AML-193 (cell line): ENCODE measurements at places on chromosomes 11 and 22.
A peak's percentile ranks its signal among the peaks of the same experiment; 100 is the strongest.

- no peak for DNase-seq
These were observed 192.8 kb downstream of the GRIK4 start for GRCh38 chr11:120704256-120704750.

- no peak for DNase-seq
These were observed 167.8 kb upstream of the NCAM1 start for GRCh38 chr11:112793416-112793815.

- no peak for DNase-seq
These were observed 23.5 kb downstream of the MOB2 start for GRCh38 chr11:1463056-1463455.

- no peak for DNase-seq
These were observed 539.3 kb upstream of the ISX start for GRCh38 chr22:34526681-34527080.

DNA sequence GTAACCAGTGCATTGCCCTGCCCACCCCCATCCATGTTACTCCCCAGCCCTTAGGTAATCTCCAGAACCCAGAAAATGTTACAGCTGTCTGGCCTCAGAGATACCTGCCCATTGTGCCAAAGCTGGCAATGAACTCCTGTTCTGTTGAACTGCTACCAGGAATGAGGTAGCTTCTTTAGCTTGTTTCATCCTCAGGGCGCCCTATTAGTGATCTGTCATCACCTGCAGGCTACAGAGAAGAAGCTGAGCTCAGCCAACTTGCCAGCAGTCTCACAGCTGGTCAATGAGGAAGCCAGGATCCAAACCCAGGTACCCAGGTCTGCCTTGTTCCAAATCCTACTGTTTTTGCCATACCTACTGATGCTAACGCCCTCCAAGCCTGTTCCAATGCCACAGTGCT is 88.7 kb downstream of the GALNT18 start:
- DNase-seq, result no peak

DNA sequence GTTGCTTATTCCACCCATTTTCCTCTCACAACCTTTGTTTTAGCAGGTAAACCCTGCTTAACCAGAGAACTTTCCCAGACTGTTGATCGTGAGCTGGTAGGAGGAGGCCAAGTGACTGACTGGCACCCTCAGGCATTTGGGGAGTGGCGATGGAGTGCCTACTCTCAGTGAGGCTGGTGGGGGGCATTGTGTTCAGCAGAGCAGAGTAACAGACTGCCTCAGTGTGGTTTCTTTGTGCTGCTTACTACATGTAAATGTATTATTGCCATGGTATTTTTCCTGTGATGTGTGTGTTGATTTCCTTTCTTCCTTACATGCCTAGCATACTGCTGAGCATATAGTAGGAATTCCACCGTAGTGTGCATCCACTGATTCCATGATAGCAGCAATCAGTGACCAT is 2.6 kb downstream of the MARK2 start:
- peak; percentile 8 for DNase-seq

- DNase-seq, result no peak
These were observed 84.4 kb downstream of the GALNT18 start for GRCh38 chr11:11537372-11537771.

DNA sequence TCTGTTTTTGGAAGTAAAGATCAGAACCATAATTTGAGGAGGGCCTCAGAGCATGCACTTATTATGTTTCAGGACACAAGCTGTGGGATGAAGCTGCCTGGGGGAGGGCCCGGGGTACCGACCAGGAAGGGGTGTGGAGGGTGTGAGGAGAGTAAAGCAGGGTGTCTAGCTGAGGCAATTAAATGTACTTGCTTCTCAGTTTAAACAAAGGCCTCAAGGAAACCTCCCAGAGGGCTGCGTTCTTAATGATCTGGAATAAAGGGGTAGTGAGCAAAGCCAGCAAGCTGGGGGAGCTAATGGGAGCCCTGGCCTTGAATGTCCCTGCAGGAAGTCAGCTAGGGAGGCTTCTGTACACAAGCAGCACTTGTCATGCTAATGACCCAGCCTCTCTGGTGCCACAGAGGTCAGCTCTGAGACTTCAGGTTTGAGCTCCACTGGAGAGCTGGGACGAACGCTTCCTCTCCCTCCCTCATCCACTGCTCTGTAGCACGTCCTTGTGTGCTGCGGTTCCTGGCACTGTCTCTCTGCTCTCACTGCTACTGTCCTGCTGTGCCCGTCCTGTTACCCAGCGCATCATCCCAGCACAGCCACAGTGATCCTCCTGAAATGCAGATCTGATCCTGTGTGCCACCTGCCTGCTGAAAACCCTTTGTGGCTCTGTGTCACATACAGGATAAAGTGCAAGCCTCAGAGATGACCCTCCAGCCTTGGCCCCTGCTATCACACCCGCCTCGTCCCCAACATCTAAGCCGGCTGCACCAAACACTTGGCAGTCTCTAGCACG is 159.7 kb downstream of the DBX1 start:
- DNase-seq, result no peak

GRCh38 chr11:65492637-65493366 is 6.0 kb upstream of the MALAT1 start:
- DNase-seq, result peak; percentile 74

- DNase-seq, result no peak
These were observed 610 bp upstream of the TEX12 start for GRCh38 chr11:112166562-112166961.

GRCh38 chr11:19988598-19988997 is 171.7 kb downstream of the DBX1 start:
- no peak for DNase-seq

- no peak for DNase-seq
These were observed 42.1 kb upstream of the TPBGL start for GRCh38 chr11:75198278-75198973.

- DNase-seq, result no peak
These were observed 33.4 kb downstream of the MRTFA start for GRCh38 chr22:40603088-40603605.

DNA sequence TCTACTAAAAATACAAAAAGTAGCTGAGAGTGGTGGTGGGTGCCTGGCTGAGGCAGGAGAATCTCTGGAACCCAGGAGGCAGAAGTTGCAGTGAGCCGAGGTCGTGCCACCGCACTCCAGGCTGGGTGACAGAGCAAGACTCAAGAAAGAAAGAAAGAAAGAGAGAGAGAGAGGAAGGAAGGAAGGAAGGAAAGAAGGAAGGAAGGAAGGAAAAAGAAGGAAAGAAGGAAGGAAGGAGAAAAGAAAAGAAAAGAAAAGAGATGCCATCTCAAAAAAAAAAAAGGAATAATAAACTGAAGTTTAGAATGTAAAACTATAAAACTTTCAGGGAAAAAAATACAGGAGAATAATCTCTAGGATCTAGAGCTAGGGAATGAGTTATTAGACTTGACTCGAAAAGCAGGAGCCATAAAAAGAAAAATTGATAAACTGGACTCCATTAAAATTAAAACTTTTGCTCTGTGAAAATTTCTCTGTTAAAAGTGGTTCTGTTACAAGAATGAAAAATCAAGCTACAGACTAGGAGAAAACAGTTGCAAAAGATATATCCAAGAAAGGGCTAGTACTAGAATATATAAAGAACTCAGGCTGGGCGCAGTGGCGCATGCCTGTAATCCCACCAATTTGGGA is 13.4 kb upstream of the SEPTIN5 start:
- no peak for DNase-seq

DNA sequence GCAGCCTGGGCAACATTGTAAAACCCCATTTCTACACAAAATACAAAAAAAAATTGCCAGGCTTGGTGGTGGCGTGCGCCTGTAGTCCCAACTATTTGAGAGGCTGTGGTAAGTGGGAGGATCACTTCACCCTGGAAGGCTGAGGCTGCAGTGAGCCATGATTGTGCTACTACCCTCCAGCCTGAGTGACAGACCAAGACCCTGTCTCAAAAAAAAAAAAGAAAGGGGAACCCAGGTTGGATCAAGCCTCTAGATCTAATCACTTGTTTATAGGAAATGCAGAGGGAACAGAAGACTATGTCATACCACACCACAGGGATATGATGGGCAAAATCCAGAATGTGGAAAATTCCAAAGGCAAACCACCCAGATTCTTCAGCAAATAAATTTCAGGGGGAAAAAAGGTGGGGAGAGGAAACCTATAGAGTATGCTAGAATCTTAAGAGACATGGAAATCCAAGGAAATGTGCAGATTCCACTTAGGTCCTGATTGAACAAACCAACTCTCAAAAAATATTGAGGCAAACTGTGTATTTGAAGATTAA is 16.5 kb upstream of the MALAT1 start:
- DNase-seq, result no peak

- DNase-seq, result no peak
These were observed 94.8 kb downstream of the BCR start for GRCh38 chr22:23274891-23275694.

- no peak for DNase-seq
These were observed 101.8 kb downstream of the DCDC1 start for GRCh38 chr11:31267720-31268119.

GRCh38 chr22:45009606-45010531 is at the start of gene PHF21B:
Gene PHF21B (minus strand): TSS chr22:45010005. CDS start chr22:45009549, 456 bp downstream.
- no peak for DNase-seq

GRCh38 chr11:128417607-128418324 is 169.6 kb downstream of the ETS1 start:
- no peak for DNase-seq

DNA sequence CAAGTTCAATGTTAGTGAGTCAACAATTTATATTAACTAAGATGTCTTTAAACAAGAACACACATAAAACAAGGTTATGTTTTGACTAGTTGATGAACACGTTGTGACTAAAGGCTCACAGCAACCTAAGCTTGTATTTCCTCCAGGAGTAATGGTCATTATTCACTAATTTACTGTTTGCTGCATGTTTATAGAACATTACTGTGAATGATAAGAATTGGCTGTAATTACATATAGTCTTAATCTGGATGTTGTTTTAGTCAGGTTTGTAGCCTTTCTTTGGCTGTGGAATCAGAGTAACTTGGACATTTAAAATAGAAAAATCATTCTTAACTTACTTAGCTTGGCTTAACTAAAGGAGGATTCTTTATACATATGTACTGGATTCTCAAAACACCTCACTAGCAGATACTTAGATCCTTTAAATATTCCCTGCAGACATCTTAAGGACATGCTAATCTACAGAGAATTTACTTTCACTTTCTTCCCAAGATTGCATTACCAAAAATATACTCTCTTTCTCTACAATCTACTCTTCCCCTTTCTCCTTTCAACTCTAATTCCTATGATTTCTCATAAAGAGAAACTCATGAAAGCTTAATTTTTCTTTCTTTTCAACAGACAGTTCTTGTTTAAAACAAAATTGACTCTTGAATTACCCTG is 319.7 kb upstream of the CTSC start:
- no peak for DNase-seq

DNA sequence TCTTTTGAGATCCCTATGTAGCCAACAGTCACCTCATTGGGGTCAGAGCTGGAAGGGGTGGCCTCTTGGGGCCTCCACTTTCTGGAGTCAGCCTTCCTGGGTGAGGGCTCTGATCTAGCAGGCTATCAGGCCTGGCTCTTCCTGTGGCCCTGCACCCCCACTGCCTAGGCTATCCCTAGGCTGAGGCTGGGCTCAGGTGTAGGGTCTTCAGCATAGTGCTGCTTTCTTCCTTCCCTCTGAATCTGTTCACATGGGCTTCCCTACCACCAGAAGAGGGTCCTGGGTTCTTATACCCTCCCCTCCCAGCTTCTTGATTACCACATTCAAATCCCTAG is 456 bp upstream of the SPI1 start:
- no peak for DNase-seq

GRCh38 chr22:22702237-22703202 is 58.1 kb downstream of the GGTLC2 start:
- no peak for DNase-seq

- peak; percentile 29 for DNase-seq
These were observed 222.0 kb downstream of the DBX1 start for GRCh38 chr11:19938169-19938856.

GRCh38 chr11:112096194-112096593 is 9.5 kb downstream of the SDHD start:
- DNase-seq, result no peak

DNA sequence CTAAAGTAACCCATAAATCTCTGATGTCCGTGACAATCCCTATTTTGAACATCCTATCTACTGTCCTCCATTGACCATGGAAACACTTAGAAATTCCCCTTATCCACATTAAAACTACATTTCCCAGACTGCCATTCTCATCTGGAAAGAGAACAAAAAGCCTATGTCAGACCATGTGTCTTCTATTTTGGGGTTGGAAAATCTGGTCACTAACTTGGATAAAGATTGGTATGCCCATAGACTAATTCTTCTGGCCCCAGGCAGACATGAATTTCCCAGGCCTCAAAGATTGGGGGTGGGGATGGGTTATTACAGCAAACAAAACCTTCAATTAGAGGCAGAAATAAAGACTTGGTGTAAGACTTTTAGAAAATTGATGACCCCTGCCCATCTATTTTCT is 30.9 kb upstream of the CREB3L1 start:
- DNase-seq, result no peak

DNA sequence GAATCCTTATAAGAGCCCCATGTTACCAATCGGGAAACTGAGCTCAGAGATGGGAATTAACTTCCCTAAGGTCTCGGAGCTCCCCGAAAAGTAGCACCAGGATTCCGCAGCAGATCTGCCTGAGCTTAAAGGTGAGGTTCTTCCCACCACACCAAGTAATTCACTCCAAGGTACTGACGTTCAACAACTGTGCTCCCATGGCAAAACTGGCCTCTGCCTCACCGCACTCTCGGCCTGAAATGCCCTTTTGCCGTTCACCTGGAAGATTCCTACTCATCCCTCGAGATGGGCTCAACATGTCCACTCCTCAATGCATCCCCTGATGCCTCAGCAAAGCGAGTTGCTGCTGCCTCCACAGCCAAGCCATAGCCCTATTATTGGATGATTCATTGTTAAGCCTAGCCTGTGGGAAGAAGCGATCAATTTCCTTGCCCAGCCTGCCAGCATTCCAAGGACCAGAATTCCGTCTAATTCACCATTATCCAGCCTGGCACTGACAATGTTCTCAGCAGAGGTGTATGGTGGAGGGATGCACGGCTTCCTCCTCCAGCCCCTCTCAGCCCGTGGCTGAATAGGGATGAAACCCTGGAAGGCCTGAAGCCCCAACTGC is 4.2 kb downstream of the PLAAT3 start:
- DNase-seq, result no peak

GRCh38 chr11:12835286-12835685 is 161.1 kb downstream of the TEAD1 start:
- no peak for DNase-seq

DNA sequence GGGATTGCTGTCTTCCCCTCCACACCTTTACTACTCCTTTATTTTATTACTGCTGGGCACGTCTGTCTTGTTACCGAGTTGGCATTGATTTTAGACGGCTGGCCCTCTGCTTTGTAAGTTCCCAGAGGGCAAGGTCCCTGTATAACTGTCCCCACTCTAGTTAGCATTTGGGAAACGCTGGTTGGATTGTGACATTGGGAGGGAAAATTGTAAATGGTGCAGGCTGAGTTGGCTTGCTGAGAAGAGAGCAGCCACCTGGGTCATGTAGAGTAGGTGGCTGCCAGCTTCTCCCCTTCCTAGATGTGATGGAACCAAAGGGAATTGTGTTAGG is 1.7 kb downstream of the TAB1 start:
- DNase-seq, result no peak

- DNase-seq, result no peak
These were observed 115.6 kb upstream of the PDGFD start for GRCh38 chr11:104279587-104279986.

GRCh38 chr11:133521502-133521901 is 10.8 kb downstream of the OPCML start:
- no peak for DNase-seq

- no peak for DNase-seq
These were observed 530.6 kb upstream of the KIRREL3 start for GRCh38 chr11:127531167-127531566.
